ENCODE measurements at places on chromosomes 6 and 20.

DNA sequence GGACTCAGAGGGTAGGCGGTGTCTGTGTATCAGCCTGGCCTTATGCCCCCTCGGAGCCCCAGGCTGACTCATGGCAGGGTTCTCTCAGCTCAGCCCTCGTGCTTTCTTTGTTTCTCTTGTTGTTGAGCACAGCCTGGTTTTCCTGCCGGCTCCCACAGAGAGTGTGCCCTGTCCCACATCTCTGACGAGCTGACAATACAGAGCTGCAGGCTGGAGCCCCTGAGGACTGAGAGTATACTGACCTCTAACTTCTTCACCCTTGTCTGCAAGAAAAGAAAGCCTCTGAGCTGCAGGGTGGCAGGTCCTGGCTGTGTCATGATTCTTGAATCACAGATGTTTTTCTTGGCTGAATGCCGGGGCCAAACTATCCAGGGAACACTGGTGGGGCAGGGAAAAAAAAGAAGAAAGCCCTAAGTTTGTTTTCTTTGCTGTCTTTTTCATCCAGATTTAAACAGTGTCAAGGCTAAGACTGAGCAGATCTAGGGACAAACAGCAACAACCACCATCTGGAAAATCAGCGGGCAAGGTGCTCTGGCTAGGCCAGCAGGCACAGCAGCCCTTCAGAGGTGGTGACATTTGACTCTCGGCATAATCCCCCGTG, 63.3 kb upstream of the ZNF133 start:
- DNase-seq, result no peak

- no peak for DNase-seq
Measured at GRCh38 chr20:57794600-57795341, 85.0 kb upstream of the PMEPA1 start.

DNA sequence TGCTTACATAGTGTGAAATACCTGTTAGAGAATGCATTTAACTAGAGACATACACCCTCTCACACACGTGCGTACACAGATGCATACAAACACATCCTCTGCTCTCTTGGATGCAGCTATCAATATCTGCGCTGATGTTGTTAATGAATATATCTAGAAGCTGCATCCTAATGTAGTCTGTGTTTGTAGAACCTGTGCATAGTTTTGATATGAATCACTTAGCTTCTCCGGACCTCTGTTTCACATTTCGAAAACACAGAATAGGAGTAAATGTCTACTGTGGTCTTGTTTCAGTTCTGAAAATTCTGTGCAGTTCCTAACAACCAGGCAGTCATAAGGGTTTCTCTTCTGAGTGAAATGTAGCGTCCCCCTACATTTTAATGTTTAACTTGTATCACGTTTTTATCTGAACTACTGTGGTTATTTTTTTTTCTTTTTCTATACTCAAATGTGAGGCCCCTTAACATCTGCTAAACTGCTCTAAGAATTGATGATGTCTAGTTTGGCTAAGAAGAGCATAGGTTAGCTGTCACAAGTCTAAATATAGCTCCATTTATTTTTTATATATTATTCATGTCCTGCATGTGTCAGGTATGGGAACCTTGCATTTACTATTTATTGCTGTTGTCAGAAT, 254.5 kb downstream of the TMEM242 start:
- DNase-seq, result no peak

- peak; percentile 84 for DNase-seq
Measured at GRCh38 chr6:53347250-53347920, 1.4 kb downstream of the ELOVL5 start.

DNA sequence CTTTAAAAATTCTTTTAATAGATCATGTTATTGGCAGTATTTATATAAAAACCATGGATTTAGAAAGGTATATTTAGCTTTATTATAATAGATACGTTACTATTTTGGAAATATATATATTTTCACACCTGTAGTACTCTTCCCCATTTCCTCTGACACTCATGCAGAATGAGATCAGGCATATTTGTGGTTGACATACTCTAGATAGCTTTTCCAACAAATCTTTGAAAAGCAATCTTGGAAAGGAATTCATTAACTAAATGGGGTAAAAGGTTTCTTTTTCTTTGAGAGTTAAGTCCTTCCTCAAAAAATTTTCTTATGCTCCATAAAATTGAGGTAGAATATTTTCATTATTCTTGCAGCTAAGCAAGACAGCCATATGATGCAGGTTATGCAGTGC, 14.5 kb downstream of the ASF1A start:
- DNase-seq, result no peak

DNA sequence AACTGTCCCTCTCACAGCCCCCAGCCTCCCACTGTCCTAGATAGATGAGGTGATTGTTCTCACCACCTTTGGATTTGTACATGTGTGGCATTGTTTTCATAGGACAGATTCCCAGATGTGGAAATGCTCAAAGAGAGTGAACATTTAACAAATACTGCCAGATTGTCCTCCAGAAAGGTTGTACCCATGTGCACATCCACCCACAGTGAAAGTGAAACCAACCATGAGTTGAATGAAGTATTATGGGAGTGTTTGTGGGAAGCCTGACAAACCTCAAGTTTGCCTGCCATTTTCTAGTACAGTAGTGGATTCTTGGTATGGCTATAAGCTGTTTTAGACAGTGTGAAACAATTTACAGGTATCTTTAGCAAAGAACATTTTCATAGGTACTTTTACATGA, 42.7 kb downstream of the ANKRD6 start:
- DNase-seq, result no peak

DNA sequence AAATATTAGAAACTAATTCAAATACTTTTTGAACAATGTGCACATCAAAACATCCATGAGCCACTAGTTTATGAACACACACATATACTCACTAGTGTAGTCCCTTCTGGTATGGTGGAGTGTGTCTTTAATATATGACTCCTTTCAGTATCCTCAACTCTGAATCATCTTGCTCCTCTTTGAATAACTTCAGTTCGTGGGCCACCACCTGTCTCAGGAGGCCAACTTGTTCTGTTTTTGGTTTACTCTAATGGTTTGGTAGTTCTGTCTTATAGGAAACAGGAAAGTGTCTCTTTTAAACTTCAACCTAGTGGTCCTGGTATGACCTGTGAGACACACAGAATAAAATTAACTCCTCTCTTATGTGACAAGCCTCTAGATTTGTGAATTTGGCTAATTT, 55.6 kb downstream of the ZNF292 start:
- DNase-seq, result no peak

DNA sequence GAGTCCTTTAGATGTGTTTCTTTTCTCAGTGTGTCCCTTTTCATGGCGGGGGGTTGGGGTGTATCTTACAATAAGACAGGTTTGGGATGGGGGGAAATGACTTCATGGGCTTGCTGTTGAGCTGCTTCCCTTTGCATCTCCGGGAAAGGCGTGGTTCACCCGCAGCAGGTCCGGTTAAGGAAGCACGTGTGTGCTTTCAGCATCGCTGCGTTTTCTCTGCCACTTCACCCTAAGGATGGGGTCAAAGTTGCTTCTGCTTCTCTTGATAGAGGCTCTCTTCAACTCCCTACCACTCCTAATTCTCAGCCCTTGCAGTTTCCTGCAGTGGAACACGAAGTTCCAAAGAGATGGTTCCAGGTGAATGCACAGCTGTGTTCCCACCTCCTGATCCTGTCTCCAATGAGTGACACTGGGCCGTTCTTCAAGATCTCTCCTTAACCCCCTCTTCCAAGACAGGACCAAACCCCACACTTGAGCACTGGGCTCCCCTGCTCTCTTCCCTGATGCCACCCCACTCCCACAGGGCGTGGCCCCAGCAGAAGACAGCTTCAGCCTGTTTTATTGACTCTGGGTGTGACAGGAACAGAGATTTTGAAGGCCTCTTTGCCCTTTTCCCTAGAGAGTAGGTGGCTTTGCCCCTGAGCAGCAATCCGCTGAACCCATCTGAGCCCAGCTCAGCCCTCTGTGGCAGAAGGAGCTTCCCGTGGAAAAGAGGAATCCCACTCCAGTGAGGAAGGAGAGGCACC, 85.2 kb downstream of the PLEKHG1 start:
- no peak for DNase-seq

DNA sequence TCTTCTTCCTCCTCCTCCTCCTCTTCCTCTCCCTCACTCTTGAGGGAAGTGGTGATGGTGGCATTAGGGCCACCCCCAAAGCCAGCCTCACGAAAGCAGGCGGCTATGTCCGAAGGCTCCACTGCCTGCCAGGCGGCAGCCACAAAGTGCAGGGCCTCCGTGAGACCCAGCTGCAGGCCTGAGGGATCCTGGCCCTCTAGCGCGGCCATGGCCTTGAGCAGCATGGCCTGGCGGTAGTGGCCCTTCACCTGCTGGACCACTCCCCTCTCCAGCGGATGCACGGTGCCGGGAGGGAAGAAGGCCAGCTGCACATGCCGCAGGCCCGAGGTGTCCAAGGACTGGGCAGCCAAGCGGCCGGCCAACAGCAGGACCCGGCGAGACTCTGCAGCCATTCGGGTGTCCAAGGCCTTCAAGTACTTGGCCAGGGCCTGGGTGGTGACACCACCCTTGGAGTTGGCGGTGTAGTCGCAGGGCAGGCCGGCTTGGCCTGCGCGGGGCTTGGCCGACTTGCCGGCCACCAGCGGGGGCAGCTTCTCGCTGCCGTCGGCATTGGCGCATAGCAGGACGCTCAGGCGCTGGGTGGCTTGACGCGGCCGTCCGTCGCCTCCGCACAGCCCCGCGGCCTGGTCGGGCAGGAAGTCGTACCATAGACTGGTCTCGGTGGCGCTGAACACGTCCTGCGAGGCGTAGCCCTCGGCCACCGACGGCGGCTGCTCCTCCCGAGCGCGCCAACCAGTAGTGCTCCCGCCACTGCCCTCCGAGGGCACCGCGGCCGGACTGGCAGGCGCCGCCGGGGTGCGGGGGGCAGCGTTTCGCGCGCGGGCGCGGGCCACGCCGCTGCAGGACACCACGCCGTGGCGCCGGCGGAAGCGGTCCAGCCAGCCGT, 1.1 kb downstream of the CENPB start:
- DNase-seq, result no peak

DNA sequence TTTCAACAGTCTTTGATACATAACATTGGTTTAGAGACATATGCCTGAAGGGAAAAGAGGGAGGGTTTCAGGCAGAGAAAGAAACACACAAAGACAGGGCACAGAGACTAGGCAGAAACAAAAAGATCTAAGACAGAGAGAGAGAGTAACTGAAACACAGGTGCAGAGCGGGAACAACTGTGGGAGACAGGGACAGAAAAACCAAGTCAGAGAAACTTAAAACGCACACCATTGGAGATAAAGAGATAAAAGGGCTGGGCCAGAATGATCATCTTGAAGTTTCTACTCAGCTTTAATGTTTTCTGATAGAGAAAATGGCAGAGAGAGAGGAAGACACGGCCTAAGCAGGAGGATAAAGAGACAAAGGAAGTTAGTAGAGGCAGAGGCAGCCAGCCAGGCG, 11.8 kb downstream of the UNC5CL start:
- DNase-seq, result no peak

DNA sequence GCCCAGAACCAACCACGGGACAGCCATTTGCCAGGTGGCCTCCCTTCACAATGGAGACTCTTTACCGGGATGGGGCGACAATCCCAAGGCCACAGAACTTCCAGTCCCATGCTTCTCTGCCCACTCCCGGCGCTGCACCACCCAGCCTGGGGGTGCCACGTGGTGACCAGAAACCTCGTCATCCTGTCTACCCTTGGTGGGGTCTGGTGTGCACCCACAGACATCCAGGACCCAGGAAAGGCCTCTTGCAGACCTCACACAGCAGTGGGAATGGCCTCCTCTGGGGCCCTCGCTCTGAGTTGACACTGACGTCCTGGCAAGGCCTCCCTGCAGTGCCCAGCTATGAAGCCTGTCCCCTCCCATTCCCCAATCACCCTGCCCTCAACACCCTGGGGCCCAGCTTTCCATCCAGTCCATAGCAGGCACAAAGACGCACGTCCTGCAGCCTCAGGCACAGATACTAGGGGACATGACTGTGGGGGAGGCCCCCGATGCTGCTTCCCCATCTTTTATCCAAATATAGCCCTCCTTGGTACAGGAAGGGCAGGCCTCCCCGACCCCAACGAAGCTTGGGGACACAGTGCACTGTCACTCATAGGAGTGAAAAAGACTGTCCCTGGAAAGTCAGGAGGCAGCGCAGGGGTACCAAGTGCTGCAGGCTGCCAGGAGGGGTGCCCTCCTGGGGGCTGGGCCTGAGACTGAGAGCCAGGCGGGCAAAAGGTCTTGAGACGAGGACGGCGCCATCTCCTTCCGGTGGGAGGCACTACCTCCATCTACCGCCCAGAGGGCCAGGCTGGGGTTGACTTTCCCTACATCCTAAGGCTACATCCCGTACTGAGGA, 7.2 kb downstream of the CST7 start:
- no peak for DNase-seq

DNA sequence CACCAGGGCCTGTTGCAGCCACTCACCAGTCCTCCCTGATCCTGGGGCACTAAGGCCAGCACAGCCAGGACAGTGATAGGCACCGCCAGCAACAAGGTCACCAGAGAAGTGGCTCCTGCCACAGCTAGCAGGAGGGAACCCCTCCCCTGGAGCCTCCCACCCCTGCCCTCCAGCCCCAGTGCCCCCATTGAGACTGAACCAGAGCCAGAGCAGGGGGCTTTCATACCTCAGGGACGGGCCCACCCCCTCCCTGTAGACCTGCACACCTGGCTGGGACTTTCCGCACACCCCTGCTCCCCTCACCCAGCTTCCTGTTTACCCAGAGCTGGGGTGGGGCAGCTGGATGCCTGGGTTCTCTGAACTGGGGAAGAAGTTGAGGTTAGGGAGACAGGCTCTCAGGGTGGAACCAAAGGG, at the start of gene LTB:
Gene LTB, minus strand, starts transcription at position 195 of the 414 bp plus-strand sequence. Its CDS starts 7 bp downstream, at position 188.
- no peak for DNase-seq

GRCh38 chr6:155177363-155177961, 86.4 kb upstream of the CLDN20 start:
- peak; percentile 84 for DNase-seq

DNA sequence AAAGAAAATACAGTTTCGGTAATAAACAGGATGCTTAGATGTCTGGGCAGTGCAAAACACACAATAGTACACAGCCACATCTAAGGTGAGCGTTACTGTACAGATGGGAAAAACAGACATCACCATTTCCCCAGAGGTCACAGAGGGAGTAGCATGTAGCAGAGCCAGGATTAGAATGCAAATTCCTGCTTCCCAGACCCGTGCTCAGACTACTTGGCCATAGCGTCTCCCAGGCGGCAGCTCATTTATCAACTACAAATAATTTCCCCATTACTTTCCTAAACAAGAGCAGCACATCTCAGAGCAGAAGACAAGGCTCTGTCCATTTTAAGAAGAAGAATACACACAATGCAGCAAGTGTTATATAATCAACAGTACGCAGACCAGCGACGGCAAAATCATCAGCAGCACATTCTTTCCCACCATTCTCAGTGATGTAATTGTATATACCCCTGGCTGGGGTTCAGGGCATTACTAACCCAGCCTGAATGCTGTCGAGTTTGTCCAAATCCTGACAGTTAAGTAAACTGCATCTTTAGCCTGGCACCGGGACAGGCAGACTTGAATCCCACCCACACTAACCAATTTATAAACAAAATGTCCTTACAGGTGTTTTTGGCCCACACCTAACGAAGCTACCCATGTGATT, 61.9 kb downstream of the CNKSR3 start:
- DNase-seq, result no peak

GRCh38 chr6:128403618-128404444, 116.6 kb downstream of the PTPRK start:
- no peak for DNase-seq

GRCh38 chr20:2421247-2421646, 40.5 kb downstream of the TGM6 start:
- no peak for DNase-seq

- DNase-seq, result no peak
Measured at GRCh38 chr6:25314509-25315175, 35.5 kb downstream of the CARMIL1 start.

GRCh38 chr6:55704421-55704820, 125.4 kb upstream of the HMGCLL1 start:
- DNase-seq, result no peak

GRCh38 chr6:28245206-28245941, 6.7 kb downstream of the ZKSCAN4 start:
- DNase-seq, result no peak

All from AML-193 (cell line).